Uterus (tissue), 4 donors: ENCODE measurements at places on chromosomes 5 and 9. TPM values are rescaled to one million over a fixed set of nuclear protein-coding genes. Genes with fewer than 3 reads are reported as not detected.

- DNase-seq, result no peak
- no peaks in the 10 kb centered on the region for H3K4me1 ChIP-seq
- H3K4me3 ChIP-seq, result no peak overlapping the region
- no peak overlapping the region for H3K27ac ChIP-seq
- no peaks in the 10 kb centered on the region for H3K36me3 ChIP-seq
Observed at GRCh38 chr5:177984584-177985206, 11.3 kb downstream of the PROP1 start.

Gene C5orf63
- 4.8 TPM for total RNA-seq

DNA sequence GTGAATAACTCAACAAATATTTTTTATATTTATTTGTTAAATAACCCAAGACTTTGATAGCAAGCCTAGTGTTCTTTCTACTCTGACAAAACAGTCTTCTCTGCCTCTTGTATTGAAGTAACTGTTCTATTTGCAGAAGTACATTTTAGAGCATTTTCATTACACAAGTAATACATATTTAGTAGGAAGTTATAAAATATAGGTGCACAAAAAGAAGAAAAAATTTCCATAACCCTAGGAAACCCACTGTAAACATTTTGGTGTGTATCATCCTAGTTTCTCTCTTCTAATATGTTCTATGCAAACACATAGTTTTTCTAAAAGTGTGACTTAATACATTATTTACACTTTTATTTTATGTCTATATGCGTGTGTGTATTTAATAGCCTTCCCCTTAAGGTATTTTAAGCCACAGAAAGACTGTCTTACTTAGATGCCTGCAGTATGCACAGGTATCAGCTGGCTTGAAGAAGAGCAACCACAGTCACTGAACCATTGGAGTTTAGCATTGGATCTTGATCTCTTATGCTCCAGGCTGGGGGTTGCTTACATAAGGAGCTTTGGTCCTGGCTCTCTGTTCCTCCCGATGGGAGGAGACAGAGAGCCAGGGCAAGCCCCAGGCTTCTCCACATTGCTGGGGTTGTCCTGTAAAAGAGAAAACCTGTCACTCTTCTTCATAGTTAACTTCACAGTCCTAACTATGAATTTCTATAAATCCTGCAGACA, 3.8 kb downstream of the SELENOP start:
- no peaks in the 10 kb centered on the region for H3K27me3 ChIP-seq
- peak overlapping the region; percentile 5 for H3K4me3 ChIP-seq
- H3K36me3 ChIP-seq, result no peaks in the 10 kb centered on the region
- no peaks in the 10 kb centered on the region for H3K4me1 ChIP-seq
- H3K27ac ChIP-seq, result no peak overlapping the region
- DNase-seq, result no peak

GRCh38 chr5:113035096-113035495, 58.5 kb downstream of the DCP2 start:
- no peak for DNase-seq
- no peaks in the 10 kb centered on the region for H3K27me3 ChIP-seq

DNA sequence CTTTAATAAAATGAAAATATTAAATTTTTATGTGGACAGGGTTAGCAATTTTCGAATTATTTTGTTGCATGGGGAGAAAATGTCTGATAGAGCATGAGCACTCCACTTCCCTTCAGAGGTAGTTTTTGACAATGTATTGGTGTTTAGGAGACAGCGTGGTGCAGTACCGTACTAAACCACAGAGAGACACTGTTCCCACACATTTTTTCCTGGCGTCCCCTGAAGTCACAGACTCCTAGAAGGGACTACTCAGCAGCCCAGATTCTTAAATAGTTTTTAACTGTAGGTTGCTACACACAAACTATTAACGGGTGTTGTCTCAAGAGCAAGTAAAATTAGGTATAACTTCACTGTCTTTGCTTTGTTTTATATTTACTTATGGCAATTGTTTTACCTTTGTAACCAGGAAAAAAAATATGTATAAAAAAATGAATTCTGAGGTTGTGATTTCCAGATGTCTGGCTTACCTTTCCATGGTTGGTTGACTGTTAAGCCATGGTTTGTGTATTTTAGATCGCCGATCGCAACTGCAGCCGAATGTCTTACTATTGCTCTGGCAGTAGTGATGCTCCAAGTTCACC, 171.2 kb downstream of the DOCK8 start:
- peak; percentile 44 for DNase-seq
- no peaks in the 10 kb centered on the region for H3K4me1 ChIP-seq
- H3K27ac ChIP-seq, result no peak overlapping the region
- no peak overlapping the region for H3K4me3 ChIP-seq
- no peaks in the 10 kb centered on the region for H3K27me3 ChIP-seq

Gene SLC24A2
- 0.35 TPM for total RNA-seq

Gene NRARP
- total RNA-seq, result 9.1 TPM

- H3K4me3 ChIP-seq, result no peak overlapping the region
- no peak overlapping the region for H3K27ac ChIP-seq
- H3K36me3 ChIP-seq, result no peaks in the 10 kb centered on the region
- H3K27me3 ChIP-seq, result no peaks in the 10 kb centered on the region
Observed at GRCh38 chr5:143164557-143164956, 238.9 kb downstream of the NR3C1 start.

DNA sequence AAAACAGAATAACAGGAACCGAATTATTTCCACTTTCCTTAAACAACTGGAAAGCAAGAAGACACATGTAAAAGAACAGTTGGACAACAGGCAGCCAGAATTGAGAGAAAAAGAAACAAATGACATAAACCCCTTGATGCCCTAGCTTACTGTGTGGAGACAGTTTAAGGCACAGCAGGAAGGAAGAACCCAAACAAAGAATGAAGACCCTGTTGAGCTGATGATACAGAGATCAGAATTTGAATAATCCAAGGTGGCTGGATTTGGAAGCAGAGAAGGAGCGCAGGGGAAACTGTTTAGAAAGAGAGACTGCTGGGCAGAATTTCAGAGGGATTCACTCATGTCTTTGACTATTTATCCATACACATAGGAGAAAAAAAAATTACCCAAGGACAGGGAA, 316.3 kb upstream of the POU5F2 start:
- no peaks in the 10 kb centered on the region for H3K4me1 ChIP-seq
- H3K27ac ChIP-seq, result no peak overlapping the region
- H3K36me3 ChIP-seq, result no peaks in the 10 kb centered on the region
- no peak overlapping the region for H3K4me3 ChIP-seq

Gene SPOCK1
- total RNA-seq, result 53.2 TPM

GRCh38 chr5:92963800-92964199, 617.2 kb downstream of the NR2F1-AS1 start:
- no peak overlapping the region for H3K27ac ChIP-seq
- no peaks in the 10 kb centered on the region for H3K36me3 ChIP-seq
- H3K27me3 ChIP-seq, result no peaks in the 10 kb centered on the region
- no peak for DNase-seq

Gene LCN9
- not detected for total RNA-seq
